Activated T-helper 2 cell treated with anti-CD3 and anti-CD28 coated beads, Interferon-gamma antibody, Interleukin-2, Interleukin-4, amounts not matched to agents 10 μg/mL and 5 μg/mL and 100 μg/mL, durations not matched to agents 14 hours and 24 hours and 36 hours (primary cell): ENCODE measurements at places on chromosomes 2 and 18.

- DNase-seq = no peak
Measured at GRCh38 chr18:48923746-48924629, 26.8 kb downstream of the SMAD7 start.

DNA sequence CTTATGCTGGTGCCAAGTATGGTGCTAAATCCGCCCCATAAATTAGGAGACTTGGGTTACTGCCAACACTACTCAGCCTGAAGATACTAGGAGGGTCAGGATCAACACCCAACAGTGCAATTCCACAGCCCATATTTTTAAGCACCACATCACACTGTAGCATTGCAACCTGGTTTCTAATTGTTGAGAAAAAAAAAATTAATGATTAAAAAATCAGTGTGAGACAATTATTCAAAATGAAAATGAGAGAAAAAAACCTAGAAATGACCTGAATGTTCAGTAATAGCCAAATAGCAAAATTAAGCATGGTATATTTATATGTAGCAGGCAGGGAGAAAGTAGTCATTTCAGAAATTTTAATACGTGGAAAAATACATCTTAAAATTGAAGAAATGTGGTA lies 29.2 kb upstream of the HNRNPLL start:
- DNase-seq = no peak

DNA sequence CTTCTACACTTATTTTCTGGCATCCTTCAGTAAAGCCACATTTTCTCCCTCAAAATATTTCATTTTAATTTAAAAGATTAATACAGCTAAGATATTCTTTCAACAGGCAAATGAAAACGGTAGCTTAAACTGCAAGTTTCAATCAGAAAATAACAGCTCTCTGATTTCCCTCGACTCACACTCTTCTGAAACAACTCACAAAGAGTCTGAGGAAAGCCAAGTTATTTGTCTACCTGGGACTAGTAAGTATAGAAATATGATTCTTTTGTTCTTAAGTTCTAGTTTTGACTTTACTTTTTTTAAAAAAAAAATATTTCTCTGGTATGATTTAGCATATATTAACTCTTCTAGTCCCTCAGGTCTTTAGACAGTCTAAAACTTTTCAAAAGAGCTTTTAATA lies 27.2 kb downstream of the CEP192 start:
- no peak for DNase-seq

- DNase-seq = no peak
Measured at GRCh38 chr2:196875414-196875813, 51.1 kb downstream of the PGAP1 start.

GRCh38 chr18:41390309-41390708 lies 564.7 kb upstream of the PIK3C3 start:
- no peak for DNase-seq

DNA sequence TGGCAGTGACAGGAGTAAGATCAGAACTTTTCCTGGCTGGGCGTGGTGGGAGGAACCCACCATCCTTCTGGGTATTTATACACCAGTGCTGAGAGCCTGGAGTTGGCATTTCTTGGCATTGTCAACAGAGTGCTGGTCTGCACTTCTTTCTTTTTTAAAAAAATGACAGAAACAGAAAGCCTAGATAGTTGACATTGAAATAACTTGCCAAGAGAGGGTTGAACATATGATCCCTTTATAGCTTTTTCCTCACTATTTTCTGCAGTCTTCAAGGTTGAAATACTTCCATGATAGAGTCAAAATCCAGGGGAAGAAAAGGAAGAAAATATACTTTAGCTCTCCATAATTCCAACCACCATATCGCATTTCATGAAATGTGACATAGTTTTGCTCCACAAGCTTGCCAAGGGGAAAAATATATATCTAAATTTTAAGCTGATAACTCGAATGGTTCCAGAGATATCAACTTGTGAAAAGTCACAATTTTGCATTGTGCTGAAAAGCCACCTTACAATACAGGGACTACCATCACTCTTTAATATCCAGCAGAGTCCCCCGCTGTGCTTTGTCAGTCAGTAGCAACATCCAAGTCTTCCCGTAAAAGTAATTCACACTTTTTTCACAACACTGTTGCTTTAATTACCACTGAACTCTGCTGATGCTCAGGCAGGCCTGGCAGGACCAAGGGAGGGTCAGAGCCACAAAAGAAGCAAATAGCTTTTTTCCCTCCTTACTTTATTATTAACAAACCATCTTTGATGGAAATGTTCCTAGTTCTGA lies 764.9 kb upstream of the FANCL start:
- DNase-seq = no peak

DNA sequence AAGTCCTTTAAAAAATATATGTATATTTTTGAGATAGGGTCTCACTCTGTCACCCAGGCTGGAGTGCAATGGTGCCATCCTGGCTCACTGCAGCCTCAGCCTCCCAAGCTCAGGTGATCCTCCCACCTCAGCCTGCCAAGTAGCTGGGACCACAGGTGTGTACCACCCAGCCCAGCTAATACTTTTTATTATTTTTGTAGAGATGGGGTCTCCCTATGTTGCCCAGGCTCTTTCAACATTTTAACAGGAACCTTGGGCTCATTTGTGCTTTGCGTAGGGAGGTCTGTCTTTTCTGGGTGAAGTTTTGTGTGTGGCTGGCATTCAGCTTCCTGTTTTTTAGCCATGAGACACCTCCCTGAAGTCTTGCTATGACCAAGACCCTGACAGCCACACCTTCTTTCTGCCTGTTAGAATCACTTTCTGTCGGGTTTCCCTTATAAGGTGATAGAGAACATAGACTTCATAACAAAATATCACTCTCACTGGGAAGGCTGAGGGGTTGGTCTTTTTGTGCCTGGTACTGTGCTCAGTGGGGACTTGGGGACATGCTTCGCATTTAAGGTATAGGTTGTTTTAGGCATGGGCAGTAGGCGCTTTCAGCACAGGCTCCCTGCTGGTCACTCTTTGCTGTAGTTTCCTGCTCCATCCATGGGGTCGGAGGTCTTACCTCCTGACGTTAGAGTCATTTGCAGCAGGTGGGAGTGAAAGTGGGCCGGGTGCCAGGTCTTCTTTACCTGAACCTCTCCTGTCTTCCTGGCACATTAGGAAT lies 3.4 kb downstream of the RAB31 start:
- DNase-seq = no peak

DNA sequence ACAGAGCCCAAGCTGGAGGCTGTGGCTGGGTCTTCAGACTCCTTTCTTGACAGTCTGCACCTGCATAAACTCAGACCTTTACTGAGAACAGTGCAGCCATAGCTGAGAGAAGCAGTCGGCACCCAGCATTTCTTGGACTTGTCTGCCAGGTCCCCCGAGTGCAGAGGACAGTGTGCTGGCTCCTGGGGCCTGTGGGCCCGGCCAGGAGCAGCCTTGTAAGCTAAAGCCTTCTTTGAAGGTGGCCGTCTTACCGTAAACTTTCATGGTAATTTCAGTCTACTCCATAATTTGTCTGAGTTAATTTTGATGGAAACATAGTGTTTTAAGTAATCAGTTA lies 70.9 kb downstream of the LRRFIP1 start:
- DNase-seq = no peak

DNA sequence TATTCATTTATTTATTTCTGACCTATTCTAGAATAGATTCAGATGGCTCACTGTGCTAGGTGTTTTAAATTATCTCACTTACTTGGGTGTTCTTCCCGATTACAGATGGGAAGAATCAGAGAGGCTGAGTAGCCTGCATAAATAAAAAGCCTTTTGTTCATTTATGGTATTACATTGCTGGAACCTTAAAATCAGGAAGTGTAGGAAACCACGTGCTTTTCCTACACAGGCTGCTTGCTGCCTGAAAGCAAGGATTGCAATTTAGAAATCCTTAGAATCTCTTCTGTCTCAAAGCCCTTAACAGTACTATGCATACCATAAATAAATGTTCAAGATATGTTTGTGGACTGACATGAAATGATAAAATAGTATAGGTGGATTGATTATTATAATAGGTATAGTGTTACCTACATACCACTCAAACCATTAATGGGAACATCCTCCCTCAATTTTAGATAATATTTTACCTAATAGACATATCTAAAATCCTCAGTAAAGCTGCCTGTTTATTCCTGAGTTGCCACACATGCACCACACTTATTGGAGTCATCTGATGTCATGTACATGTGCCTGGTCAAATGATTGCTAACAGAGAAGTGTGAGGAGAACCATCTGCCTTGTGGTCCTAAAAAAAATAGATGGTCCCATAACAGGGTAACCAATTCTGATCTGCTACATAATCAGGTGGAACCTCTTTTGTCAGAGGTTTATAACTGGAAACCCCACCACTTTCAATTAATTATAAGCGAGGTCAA lies 73.5 kb upstream of the C2orf15 start:
- DNase-seq = no peak

GRCh38 chr2:10016001-10016801 lies 27.1 kb upstream of the KLF11 start:
- no peak for DNase-seq

DNA sequence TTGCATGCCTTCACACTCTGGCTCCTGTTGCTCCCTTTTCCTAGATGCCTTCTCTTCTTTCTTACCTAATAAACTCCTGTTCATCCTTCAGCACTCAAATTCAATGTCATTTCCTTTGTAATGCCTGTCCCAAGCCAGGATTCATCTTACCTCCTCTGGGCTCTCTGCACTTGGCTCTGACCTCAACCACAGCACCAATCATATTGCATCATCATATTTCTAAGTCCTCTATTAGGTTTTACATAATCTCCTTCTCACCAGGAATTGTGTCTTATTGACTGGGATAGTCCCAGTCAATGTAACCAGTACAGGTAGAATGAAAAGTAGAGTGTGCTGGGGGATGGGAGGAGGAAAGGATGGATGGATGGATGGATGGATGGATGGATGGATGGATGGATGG lies 187.1 kb downstream of the NRP2 start:
- DNase-seq = no peak

- no peak for DNase-seq
Measured at GRCh38 chr18:36387310-36387709, 89.8 kb downstream of the FHOD3 start.

GRCh38 chr2:17148407-17149145 lies 369.7 kb downstream of the RAD51AP2 start:
- DNase-seq = no peak

DNA sequence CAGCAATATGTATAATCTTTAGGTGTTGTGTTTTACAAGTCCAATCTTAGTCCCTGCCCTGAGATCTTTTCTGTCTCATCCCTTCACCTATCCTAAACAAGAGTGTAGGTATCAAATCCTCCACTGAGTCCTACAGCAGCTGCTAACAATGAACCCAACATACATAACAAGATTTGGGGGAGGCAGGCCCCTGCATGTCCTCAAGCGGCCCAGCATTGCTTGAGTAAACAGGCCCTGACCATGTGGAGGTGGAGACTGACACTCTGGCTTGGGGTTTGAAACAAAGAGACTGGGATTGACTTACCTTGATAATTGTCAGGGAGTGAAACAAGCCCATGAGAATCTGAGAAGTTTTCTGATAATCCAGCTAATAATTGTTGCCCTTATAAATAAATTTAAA lies 213.4 kb downstream of the STK39 start:
- DNase-seq = no peak

DNA sequence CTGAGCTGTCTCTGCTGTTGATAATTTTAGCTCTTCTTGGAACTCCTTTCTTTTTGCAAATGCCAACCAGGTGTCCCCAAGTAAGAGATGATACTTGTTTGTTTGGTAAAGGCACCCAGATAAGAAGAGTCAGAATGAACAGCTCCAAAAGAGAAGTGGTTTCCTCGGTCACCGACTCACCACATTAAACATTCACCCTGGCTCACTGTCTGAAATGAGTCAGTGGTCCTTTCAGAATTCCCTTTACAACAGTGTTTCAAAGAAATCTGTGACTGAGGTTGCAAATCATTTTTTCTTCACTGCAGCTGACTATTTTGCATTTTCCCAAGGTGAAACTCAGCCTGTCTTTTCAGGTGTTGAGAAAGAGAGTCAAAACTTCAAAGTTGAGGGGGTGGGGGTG lies 16.2 kb upstream of the CXCR4 start:
- peak; percentile 48 for DNase-seq

DNA sequence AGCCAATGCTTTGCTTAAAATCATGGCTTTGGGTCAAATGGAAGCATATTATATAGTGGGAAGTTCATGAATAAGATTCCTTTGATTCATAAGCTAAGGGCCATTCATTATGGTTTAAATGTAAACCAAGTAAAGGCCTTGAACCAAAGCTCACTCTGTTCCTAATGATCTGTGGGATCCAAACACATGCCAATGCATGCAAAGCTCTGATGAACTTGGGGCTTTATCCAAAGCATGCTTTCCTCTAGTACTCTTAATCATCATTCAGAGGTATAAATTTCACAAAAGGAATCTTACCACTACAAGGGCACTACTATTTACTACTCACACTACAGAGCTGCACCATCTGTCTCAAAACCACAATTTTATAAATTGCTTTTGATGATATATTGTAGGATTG lies 102.8 kb upstream of the RBMS1 start:
- DNase-seq = no peak

DNA sequence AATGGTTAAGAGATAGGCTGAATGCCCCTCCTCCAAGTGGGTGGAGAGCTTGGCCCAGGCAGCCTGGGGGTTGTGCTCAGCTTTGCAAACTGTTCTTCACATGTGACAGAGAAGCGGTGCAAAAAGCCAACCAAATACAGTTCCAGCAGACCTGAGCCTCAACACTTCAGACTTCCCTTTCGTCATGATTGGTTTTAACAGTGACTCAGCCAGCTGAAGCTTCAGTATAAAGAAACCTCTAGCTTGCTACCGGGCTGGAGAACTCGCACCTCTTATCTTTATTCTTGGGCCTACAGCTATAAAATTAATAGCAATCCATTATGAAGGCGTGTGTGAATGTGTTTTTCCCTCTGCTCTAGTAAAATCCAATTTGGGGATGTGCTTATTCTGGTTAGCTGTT lies 20.0 kb downstream of the SETBP1 start:
- DNase-seq = no peak

DNA sequence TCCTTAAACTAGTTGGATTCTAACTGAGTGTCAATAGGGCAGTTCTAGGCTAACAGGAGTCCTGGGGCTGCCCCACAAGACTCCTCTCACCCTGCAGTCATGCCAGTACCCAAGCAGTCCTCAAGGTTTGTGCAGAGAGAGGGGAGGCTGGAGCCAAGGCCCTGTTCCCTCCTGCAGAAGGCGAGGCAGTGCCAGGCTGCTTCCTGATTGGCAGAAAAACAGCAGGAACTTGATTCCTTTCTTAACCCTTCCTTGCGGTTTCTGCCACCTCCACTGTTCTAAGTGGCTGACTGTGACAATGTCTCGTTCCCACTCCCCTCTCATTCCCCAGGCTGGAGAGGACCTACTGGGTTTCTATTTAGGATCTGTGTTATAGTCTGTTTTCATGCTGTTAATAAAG lies 75.3 kb downstream of the LPIN1 start:
- no peak for DNase-seq

DNA sequence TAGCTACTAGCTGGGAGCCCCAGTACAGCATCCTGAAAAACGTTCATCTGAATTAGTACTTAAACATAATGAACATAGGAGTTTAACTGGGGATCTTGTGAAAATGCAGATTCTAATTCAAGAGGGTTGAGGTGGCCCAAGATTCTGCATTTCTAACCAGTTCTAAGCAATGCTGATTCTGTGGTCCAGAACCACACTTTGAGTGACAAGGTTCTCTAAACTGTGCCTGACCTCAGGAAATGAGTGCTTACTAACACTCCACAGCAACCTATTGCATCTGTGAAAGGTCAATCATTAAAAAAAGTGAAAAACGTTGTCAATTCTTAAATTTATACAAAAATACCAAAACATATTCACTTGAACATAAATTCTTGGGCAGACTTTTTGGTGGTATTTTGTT lies 157.1 kb upstream of the ZFP36L2 start:
- DNase-seq = no peak
